ENCODE measurements at places on chromosomes 7 and 10.

DNA sequence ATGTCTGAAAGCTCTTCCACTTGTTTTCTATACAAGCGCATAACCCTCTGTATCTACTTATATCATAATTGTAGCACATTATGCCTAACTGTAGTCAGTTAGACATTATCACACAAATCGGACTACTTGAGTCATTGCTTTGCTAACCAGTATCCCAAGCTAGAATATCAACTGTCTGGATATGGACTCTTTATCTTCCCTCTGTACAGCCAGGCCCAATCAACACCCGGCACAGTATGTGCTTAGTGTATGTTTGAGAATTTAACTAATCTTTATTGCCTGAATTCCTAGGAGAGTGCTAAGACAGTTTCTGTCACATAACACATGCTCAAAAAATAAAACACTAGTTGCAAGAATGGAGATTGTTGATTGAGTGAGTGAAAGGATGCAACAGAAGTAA lies 211.2 kb downstream of the ARL4A start:
- no peak for DNase-seq

- DNase-seq = no peak
These were observed 448.5 kb upstream of the ANKRD30A start for GRCh38 chr10:36676756-36677430.

- DNase-seq = no peak
These were observed 34.2 kb upstream of the CREB3L2 start for GRCh38 chr7:138036135-138036534.

DNA sequence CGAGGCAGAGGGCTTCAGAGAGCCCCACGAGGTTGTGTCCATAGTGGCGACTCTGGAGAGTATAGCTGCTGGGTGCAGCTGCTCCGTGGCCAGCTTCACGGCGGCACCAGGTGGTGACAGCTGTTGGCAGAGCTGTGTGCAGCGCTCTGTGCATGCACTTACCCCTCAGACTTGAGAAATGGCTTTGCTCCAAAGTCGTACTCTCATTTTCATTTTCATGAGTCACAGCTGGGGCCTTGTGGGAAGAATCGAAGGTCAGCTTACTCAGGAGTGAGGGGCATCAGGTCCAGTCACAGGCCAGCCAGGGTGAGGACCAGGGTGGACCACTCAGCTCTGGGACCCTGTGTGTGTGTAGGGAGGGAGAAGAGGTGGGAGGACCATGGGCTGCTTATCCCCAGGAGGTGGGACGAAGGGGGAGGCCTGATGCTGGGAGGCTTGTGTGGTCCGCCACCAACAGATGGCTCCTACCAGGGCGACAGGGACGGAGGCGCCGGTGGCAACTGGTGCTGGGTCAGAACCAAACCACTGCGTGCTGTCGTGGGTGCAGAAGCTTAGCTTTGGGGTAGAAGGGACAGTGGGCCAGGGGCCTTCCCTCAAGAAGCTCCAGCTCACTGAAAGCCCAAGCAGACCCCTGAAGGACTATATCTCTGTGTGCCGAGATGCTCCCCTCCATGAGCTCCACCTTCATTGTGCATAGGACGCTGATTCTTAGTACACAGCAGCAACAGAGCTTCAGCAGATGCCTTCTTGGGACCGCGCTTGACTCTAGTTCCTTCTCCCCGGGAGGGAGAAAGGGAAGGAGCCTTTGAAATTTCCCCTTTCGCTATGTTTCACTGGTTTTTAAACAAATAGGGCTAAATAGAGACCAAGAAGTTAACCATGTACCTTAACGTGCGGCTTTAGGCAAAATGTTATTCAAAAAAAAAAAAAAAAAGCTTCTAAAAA lies 225.0 kb downstream of the CELF2 start:
- no peak for DNase-seq

GRCh38 chr7:157336383-157337315 lies at the start of gene DNAJB6:
TSS of gene DNAJB6 (plus strand) at chr7:157337004. CDS start at chr7:157358573, 21,569 bp downstream.
- DNase-seq = peak; percentile 92

DNA sequence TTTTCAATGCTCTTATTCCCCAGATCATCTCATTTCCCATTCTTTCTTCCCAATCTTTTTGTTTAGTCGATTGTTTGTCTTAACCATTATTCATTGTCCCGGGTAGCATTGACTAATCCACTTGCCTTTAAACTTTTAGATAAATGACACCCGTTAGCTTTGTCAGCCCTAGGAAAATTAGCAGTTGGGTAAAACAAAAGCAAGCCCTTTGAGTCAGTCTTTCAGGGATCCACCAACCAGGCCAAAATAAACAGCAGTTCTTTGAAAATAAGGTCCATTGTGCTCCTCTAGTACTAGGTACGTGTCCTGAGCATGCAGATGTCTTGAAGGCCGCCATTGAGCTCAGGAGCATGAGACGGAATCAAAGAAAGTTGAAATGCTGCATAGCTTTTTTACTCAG lies 369.7 kb upstream of the MYO3A start:
- DNase-seq = no peak

GRCh38 chr7:153852261-153852660 lies 199.9 kb upstream of the DPP6 start:
- no peak for DNase-seq

GRCh38 chr7:7938471-7938870 lies 30.1 kb upstream of the GLCCI1 start:
- no peak for DNase-seq

GRCh38 chr7:135260930-135261721 lies 27.5 kb downstream of the STRA8 start:
- no peak for DNase-seq

- DNase-seq = no peak
These were observed 651 bp upstream of the SKAP2 start for GRCh38 chr7:26865094-26865388.

DNA sequence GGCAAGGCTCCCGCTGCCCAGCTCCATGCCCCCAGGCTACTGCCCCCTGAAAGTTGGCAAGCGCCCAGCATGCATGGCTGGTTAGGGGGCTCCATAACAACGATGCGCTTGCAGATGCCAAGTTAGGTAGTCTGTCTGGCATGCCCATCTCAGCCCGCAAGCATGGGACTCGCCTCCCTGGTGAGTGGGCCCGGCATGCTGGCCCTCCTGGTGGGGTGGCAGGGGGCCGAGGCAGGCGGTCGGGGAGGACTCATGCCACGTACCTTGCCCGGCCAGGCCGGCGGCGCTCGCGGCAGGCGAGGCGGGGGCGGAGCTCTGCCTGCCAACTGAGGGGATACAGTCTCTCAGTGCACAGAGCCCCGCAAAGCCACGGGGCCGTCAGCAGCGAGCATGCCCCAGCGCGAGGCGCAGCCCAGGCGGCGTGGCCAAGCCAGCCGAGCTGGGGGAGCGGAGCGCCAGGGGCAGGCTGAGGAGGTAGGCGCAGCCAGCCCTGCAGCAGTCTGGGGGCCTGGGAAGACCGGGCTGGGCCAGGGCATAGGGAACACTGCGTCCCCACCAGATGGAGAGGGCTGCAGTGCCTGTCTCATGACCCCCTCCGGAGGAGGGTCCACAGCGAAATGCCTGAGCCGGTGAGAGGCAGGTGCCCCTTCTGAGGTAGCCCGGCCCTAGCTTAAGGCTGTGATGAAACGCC lies 28.0 kb upstream of the NDST2 start:
- DNase-seq = no peak

DNA sequence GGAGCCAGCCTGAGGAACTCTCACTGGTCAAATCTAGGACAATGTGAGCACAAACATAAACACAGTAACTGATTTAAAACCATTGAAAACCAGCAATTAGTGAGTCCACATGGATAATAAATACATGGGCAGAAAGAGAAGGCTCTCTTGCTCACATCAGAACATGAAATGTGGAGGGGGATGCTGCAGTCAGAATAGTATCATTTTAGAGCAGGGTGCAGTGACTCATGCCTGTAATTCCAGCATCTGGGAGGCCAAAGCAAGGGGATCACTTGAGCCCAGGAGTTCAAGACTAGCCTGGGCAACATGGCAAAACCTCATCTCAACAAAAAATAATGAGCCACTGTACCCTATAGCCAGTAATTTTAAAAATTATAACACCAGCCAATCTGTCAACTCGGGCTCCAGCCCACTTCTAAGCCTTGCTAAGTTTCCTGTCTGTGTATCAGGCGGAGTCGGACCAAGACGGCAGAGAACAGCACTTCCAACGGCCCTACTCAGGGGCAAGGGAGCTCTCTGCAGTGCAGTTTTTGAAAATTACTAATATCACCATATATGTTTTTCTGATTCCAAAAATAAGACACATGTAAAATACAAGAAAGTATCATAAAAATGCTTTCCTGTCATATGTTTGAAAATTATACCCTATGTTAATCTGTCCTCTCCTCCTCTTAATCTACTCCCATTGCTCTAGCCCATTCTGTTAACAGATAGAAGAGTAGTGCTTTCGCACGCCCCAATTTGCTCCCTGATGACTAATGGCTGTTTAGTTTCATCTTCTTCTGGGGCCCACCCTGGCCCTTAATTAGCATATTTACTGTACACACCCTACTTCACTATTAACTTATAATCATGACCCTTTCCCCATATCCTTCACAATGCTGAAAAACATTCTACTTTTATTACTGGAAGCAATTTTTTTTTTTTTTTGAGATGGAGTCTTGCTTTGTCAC lies 17.1 kb downstream of the URGCP start:
- no peak for DNase-seq

DNA sequence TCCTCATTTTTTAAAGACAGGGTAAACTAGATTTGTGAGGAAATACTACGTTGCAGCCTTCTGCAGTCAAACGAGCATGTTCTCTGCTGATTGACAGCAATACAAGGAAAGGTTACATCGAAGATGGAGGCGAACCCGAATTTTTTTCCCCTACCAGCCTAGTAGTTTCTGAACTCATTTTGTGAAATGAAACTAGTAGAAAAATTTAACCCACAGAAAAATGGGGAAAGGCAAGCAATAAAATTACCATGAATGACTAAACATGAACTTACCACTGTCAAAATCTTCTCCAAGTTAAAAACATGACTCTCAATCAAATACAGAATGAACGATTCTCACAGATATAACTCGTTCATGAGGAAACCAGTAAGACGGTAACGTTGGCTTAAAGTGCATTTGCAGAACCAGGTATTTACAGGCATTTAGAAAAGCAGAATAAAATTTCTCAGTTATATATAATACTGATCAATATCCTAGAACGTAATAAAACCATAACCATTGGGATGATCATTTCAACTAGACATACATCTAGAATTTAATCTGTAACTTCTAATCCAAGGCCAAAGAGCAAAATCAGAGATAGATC lies 73.9 kb downstream of the CELF2 start:
- DNase-seq = no peak

DNA sequence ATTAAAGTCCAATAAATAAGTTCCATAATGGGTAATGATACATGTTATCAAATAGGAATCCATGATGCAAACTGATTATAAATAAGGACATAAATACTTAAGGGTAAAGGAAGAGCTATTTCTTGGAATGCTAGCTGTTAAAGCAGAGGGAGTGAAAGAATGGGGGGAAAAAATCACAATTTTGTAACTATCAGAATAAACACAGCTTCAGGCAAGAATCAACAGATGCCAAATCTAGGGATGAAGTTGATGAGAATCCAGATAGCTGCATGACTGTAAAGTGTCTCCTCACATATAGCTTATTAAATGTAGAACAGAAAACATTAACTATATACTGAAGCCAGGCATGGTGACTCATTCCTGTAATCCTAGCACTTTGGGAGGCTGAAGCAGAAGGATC lies 4.9 kb downstream of the IPMK start:
- no peak for DNase-seq

GRCh38 chr10:43392748-43393147 lies 16.2 kb downstream of the HNRNPF start:
- no peak for DNase-seq

GRCh38 chr10:132541601-132542011 lies 4.0 kb downstream of the INPP5A start:
- DNase-seq = no peak

DNA sequence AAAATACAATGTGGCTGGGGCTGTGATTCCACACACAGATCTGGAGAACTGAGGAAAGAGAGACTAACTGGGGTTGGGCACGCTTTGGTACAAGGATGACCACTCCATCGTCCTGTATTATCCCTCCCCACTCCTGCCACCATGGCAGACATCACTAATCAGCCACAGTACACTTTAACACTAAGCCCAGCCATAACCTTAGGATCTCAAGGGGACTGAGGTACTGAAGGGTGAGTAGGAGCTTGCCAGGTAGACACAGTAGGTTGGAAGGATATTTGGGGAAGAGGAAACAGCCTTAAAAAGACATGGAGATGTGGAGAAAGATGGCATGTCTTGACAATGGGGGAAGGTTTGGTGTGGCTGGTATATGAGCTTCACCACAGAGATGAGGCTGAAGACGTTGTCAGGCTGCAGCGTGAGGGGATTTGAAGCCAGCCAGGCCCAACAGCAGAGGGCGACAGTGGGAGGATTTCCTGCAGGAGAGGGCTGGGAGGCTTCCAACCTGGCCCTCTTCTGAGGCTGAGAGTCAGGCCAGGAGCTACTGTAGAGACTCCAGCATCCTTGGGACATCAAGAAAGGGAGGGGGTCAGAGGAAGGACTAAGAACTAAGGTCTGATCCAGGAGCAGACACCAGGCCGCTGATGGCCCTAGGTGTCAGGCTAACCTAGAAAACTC lies 58.6 kb upstream of the COL13A1 start:
- DNase-seq = no peak

- no peak for DNase-seq
These were observed 355.0 kb downstream of the RNLS start for GRCh38 chr10:88228130-88228529.

GRCh38 chr7:4667776-4668509 lies 14.2 kb upstream of the FOXK1 start:
- DNase-seq = no peak

DNA sequence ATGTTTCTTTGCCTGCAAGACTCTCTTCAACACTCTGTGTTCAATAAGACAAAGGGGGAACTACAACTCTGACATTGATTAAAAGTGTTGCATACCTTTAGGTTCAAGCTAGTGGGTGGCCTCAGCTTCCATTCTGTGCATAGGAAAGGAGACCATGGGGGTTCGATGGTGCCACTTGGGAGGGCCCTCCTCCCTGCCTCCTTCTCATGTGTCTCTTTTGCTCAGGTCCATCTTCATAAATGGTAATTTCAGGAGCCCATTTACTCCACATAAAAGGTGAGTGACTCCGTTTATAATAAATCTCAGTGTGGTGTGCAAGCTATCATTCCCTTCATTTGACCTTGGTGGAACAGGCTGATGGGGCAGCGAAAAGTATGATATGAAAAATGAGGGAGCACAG lies 285.1 kb downstream of the LRMDA start:
- DNase-seq = no peak

GRCh38 chr7:23970193-23970592 lies 260.2 kb downstream of the STK31 start:
- DNase-seq = no peak

- DNase-seq = no peak
These were observed 173.9 kb upstream of the SP4 start for GRCh38 chr7:21253740-21254687.

Data from stimulated activated CD8-positive, alpha-beta memory T cell treated with anti-CD3 and anti-CD28 coated beads, Interleukin-15, amount 100 ng/mL, for 4 hours (primary cell).